ENCODE measurements at places on chromosomes 4 and X.

DNA sequence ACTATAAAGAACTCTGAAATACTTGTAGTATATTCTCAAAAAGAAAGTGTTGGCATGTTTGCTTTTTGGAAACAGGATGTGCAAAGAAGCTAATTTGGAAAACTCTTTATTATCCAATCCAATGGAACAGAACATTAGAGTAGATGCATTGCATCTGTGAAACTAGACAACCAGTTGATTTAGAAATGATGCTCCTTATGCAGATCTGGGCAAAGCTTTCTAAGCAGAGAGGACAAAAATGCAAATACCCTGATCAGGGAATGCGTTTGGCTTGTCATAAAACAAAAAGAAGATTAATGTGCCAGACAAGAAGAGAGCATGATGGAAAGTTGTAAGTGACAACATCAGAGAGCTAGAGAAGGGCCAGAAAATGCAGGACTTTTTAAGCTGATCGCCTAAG lies 142.3 kb downstream of the RCHY1 start:
- no peak for DNase-seq

GRCh38 chrX:136260776-136261175 lies 9.6 kb upstream of the MAP7D3 start:
- DNase-seq, result no peak

DNA sequence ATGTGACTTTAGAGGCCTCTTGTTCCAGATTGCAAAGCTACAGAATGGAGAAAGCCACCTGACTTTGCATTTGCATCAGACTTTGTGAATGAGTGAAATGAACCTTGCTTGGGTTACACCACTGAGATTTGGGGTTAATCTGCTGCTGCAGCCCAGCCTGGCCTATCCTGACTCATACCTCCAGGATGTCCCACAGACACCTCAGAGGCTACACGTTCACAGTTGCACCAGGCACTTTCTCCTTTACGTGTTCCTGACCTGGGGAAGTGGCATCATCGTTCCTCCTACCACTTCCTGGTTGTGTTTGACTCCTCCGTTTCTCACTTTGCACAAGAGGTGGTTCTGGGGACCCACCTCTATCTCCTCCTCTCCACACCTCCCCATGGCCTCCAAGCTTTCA lies 9.2 kb upstream of the SORCS2 start:
- no peak for DNase-seq

DNA sequence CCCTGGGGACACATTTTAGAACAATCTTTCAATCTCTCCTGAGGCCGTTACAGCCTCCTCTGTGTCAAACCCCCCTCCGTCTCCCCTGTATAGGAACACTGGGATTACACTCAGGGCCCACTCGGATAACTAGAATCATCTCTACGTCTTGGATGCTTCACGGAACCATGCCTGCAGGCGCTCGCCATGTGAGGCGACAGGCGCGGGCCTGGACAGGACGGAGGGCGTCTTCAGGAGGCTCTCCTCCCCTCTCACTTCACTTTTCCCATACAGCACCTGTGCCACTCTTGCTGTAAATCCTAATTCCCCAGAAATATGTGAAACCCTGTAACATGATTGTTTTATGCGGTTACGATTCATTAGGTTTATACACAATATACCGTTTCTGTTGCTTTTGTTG lies 4.0 kb upstream of the IDUA start:
- no peak for DNase-seq

GRCh38 chrX:63963095-63963784 lies 178.2 kb upstream of the ARHGEF9 start:
- DNase-seq, result no peak

GRCh38 chrX:13763489-13763888 lies 28.9 kb downstream of the OFD1 start:
- no peak for DNase-seq

DNA sequence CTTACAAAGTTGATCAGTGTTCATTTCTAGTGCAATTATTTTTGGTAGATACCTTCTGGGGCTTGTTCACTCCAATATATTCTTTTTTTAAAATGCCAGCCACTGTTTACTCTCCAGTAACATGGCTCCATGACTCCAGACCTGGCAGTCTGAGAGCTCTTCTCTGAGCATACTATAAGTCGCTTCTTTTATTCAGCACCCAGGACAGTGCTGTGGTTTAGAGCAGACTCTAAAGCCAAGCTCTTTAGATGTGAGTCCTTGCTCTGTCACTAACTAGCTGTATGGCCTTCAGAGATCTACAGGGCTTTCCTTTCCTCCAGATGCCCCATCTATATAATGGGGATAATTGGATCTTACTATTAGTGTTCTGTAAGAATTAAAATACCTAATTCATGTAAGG lies 200.2 kb upstream of the FAM241A start:
- DNase-seq, result no peak

DNA sequence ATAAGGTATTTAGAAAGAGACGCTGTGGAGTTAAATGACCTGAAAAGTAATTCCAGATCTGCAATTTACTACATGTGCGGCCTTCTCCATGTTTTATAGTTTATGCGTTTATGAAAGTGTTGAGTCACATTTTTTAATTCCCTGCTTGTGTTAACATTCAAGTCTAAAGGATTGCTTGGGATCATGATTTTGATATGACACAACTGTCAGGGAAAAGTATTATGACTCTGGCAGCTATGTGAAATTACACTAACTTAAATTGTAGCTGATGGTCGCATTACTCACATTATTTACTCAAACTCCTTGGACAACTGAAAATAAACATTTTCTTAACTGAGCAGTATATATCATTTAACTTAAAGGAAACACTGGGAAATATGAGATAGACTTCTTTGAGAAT lies 14.3 kb upstream of the GABRB1 start:
- no peak for DNase-seq

- no peak for DNase-seq
Observed at GRCh38 chrX:123610915-123611314, 121.9 kb downstream of the THOC2 start.

- DNase-seq, result no peak
Observed at GRCh38 chr4:123356921-123357320, 39.7 kb upstream of the SPRY1 start.

DNA sequence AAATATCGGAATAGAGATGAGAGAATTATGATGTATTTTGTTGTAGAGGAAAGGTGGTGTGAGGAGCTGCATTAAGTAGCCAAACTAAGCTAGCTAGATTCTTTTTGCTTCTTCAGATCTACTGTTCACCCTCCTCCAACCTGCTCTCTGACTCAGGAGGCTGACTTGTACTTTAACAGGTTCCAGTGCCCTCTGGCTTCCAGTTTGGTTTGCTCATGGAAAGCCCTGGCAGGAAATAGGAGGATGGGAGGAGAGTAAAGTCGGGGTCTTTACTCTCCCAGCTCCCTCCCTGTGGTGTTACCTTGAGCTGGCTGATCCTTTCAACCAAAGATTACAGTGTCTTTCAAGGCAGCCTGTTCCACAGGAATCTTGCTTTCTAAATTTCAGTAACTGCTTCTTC lies 277.0 kb upstream of the EDA2R start:
- DNase-seq, result no peak

DNA sequence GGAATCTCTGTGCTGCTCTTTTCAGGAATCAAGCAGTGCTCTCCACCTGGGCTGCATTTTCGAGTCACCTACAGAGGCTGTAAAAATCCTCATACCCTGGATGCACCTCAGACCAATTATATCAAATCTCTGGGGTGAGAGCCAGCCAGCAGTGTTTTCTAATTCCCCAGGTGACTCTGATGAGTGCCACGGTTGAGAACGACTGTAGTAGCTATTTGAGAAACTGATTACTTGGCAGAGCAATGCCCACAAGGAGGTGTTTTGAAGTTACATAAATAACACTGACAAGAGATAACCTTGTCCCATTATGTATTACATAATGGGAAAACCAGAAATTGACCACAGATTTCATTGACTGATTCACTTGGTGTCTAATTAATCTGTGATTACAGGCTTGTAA lies 46.8 kb downstream of the CLCN4 start:
- DNase-seq, result no peak

DNA sequence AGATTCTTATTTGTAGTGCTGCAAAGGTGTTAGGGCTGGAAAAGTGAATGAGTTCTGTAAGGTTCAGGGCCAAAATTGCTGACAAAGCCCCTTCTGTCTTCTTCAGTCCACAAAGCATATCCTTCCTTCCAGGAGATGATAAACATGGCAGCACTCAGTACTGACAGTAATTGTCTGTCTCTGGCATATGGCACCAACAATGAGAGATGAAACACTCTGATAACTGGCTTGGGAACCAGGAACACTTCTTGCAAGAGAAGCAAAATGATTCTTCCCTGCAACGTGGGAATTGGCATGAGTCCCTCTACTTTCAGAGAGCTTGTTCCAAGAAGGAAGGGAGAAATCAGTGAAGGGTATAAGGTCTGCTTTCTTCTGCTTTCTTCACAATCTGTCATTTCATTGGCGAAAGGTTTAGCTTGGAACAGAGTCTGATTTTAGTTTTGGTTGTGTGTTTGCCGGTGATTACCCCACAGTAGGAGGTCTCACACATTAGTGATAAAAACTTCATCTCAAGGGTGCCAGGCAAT lies 963.3 kb downstream of the NLGN4X start:
- DNase-seq, result no peak

DNA sequence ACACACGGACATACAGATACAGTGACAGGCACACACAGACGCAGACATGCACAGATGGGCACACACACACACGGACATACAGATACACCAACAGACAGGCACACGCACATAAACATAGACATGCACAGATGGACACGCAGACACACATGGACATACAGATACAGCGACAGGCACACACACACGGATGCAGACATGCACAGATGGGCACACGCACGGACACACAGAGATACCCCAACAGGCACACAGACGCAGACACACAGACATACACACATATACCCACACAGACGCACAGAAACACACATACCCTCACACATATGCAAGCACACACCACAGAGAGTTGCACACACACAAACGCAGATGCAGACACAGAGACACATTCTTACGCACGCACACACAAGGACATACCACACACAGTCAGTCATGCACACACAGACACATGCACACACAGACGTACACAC lies 24.4 kb upstream of the SLC25A6 start:
- DNase-seq, result no peak

- no peak for DNase-seq
Observed at GRCh38 chr4:152528060-152528459, 7.8 kb downstream of the FBXW7 start.

GRCh38 chr4:11105715-11106114 lies 323.0 kb downstream of the HS3ST1 start:
- no peak for DNase-seq

- DNase-seq, result no peak
Observed at GRCh38 chrX:8820910-8821527, 19.8 kb upstream of the FAM9A start.

Measured in GM10248 (cell line).